ENCODE measurements at places on chromosomes 1 and 21.
A peak's percentile ranks its signal among the peaks of the same experiment; 100 is the strongest.

DNA sequence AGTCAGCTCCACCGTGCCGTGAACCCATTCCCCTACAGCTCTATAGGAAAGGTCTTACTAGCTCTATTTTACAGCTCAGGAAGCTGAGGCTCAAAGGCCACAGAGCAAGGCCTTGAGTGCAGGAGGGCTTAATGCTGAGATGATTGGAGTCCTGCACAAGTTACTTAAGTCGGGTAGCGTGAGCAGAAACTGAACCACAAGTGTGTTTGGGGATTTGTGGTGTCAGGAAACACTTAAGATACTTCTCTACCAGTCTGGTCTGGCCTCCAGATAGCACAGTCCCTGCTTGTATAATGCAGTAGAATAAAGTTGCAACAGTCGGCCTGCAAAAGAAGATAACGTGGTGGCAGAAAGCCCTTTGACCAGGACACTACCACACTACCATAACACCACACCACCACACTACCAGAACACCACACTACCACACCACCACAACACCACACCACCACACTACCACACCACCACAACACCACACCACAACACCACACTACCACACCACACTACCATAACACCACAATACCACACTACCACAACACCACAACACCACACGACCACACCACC lies 118.1 kb downstream of the SPSB1 start:
- no peak for DNase-seq

DNA sequence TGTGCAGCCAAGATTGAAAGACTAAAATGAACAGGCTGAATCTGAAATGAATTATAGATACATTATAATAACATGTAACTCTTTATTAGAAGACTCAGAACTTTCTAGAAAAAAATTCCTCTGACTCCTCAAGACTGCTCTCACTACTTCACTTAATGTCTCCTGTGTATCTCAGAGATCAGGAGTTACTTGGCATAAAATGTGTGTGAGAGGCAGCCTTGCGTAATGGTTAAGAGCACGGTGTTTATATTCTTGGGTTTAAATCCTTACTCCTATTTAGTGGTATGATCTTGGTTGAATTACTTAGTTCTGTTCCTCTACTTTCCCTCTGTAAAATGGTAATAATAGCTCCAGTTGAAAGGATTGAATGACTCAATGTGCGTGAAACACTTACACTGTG lies 634.9 kb downstream of the LTN1 start:
- no peak for DNase-seq

GRCh38 chr1:165253818-165254254 lies 102.7 kb downstream of the LMX1A start:
- no peak for DNase-seq

- DNase-seq = no peak
These were observed 1.8 kb downstream of the UBAP2L start for GRCh38 chr1:154222518-154222917.

DNA sequence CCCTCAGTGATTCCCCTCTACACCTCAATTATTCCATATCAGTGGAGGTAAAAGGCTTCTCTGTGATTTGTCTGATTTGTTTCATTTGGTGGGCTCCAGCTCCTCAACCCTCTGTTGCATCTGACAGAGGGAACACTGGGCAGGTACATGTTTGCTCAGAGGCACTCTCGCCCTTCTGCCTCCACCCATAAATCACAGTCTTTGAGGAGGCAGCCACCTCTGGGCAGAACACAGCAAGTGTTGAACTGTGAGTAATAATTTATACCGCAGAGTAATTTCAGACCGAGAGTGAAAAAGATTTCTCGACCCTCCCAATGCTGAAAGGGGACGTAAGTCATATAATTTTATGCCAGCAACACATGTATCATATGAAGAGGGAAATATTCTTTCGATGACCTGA lies 330.1 kb upstream of the PBX1 start:
- no peak for DNase-seq

GRCh38 chr1:92480200-92480812 lies 6.4 kb downstream of the GFI1 start:
- no peak for DNase-seq

DNA sequence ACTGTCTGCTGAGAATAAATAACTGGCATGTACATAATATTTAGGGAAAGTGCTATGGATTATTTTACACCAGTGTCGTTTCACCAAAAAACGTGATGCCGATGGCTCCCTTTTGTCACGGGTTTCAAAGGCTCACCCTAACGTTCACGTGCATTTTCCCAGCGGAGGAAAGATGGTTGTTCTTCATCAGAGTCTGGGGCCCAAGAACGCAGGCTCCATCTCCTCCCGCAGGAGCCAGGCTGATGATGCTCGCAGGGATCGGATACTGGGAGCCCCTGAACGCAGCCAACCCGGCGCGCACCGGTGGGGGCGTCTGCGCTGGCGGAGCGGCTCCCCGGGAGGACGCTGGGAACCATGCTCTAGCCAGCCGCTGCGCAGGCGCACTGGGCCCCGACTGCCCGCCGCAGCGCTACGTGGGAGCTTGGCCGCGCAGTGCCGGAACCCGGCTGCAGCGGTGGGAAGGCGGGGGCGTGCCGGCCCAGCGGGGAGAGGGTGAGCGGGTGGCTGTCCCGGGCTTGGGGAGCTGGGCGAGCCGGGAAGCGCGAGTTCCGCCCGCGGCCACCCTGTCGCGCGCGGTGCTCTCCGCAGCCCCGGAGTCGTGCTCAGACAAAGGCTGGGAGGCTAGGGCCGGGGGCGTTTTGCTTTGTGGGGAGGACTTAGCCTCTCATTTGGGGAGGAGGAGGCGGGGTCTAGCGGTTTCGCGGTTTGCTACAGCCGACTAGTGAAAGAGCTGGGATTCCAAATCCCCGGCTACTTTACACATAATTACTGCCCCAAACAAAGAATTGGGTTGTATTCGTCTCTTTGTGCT lies at the start of gene ZFP69B:
ZFP69B (plus strand) TSS at position 793 of the 811 bp plus-strand sequence. CDS start 486 bp downstream, outside the sequence.
- DNase-seq = peak; percentile 90
